ENCODE measurements at places on chromosomes 5 and 9.
A peak's percentile ranks its signal among the peaks of the same experiment; 100 is the strongest.

- no peak for DNase-seq
Measured at GRCh38 chr5:8508231-8508630, 639.3 kb downstream of the MTRR start.

GRCh38 chr9:98529841-98530240 is 178.9 kb downstream of the GABBR2 start:
- no peak for DNase-seq

DNA sequence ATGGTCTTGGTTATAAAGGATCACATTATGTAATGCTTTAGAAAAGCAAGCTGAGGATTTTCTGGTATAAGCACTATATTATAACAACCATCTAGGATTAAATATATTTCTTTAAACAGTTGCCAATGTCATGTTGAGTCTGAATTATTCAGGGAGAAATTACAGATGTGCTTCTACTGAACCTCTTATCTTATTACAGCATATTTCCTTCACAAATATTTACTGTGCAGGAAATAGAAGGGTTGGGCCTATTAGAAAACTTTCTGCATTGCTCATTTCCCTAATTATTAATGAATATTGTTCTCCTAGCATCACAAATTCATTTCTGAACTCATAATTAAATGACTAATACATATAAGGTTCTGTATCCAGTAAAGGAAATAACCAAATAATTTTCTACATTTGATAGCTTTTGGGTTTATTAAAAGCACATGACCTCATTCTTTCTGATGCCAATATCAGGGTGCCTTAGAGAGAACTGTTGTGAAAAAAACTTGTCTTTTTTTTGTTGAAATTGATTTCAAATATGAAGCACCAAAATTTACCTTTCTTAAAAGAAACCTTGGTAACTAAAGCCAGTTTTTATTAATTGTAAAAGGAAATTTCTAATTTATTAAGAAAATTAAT is 476.8 kb upstream of the PTGER4 start:
- DNase-seq = no peak

DNA sequence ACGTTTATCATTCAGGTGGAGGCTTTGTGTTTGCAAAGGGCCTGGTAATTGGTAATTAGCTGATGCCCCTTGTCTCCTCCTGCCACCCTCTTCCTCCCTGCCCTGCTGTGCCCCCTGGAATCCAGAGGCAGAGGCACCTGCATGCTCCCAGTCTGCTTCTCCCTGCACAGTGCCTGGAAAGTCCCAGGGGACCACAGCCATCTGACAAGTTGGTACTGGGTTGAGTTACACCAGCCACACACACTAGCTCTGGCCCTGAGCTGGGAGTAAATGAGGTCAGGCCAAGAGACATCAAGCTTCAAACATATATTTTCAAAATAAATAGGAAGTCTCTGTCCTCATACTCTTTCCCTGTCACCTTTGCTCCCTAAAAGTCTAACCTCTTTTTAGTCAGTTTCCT is 56.3 kb downstream of the INSYN2B start:
- DNase-seq = no peak

DNA sequence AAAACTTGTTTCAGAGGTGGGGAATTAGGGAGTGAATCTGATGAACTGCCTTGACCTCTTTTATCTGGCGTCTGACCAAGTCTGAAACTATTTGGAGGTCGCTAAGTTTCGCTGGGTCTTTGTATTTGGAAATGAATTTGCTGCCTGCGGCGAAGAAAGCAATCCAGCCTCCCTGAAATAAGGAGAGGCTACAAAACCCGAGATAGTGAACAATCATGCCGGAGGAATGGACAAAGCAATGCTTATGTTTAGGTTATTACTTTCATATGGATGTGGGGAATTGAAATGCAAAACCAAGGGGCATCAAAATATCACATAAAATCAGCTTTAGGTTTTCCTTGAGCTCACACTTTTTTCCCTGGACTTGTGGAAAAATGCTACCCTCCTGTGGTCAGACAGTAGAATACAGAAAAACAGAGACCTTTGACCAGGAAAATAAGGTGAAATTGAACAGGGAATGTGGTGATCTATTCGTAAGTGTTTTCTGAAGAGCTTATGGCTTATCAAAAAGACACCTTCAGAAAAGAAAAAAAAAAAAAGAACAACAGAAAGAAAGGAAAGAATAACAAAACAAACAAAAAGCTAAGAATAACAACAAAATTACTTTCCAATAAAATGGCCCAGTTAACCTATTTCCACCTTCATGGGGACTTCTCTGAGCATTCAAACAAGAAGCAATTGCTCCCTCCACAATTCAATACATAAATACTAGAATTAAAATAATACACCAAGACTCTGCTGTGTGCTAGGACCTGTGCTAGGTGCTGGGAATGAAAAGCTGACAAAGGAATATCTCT is 68.6 kb upstream of the DPYSL3 start:
- no peak for DNase-seq

- DNase-seq = no peak
Measured at GRCh38 chr9:111900151-111900857, 3.7 kb downstream of the UGCG start.

GRCh38 chr5:115641948-115642347 is 16.1 kb upstream of the TMED7 start:
- no peak for DNase-seq

GRCh38 chr9:93525476-93525875 is 50.9 kb upstream of the PHF2 start:
- DNase-seq = no peak

DNA sequence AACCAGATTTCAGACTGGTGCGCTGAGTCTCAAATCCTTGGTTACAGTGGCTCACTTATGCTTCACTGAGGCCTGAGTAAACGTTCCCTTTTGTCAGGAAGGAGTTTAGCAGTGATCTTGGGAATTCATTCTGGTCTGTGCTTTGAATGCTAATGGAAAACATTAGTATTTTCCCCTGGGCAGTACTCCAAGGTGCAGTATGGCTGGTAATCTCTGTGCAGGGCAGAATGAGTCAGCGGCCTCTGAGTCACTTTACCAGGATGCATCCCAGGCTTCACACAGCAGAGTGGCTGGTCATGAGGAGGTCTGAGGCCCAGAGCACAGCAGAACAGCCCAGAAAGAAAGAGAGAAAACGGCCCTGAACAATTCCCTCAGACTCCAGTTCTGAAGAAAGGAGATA is 54.0 kb downstream of the PCA3 start:
- no peak for DNase-seq

DNA sequence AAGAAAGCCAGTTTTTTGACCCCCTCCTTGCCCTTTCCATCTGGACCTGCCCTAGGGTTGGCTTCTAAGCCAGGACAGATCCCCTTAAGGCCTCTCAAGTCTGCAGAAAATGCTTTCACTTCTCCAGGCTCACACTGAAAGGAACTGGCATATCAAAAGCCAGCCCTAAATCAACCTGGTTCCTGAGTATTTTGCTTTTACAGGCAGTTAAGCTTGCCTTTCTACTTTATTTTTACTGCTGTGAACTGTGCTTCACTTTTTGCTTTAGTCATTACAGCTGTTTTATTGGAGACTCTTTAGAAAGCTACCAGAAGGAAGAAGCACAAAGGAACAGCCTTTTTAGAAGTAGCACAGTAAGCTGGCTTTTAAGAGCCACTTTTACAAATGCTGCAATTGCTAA is 5.0 kb downstream of the TARS1 start:
- DNase-seq = no peak

- no peak for DNase-seq
Measured at GRCh38 chr5:67659288-67659687, 462.7 kb upstream of the CD180 start.

- no peak for DNase-seq
Measured at GRCh38 chr5:167049771-167050567, 1241.5 kb upstream of the WWC1 start.

- no peak for DNase-seq
Measured at GRCh38 chr9:92780206-92780605, 15.6 kb upstream of the BICD2 start.

DNA sequence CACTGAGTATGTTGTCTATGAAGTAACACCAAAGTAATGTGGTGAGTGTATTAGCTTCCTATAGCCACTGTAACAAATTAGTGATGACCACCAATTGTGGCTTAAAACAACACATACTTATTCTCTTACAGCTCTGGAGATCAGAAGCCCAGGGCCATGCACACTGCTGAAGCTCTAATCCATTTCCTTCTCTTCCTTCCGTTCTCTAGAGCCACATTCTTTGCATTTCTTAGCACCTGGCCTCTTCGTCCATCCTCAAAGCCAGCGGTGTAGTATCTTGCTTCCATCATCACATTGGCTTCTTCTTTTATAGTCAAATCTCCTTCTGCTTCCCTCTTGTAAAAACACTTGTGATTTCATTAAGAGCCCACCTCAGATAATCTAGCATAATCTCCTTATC is 230.3 kb upstream of the RFX3 start:
- DNase-seq = no peak

DNA sequence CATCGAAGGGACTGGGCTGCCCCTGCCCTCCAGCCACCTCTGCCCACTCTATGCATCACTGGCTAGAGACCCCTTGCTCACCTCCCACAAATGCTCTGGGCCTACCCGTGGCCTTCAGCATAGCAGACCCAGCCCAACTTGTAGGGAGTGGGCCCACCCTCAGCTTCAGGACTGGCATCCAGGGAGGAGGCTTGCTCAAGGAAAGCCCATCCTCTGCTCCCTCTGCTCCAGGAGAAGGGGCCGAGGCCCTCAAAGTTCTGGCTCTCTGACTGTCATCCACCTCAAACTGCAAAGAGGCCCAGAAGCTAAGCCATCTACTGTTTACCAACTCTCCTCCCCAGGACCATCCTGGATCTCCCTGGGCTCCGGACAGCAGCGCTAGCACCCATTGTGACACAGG is 84.5 kb downstream of the C5orf15 start:
- DNase-seq = no peak

- no peak for DNase-seq
Measured at GRCh38 chr5:93257616-93258015, 323.4 kb downstream of the NR2F1-AS1 start.

DNA sequence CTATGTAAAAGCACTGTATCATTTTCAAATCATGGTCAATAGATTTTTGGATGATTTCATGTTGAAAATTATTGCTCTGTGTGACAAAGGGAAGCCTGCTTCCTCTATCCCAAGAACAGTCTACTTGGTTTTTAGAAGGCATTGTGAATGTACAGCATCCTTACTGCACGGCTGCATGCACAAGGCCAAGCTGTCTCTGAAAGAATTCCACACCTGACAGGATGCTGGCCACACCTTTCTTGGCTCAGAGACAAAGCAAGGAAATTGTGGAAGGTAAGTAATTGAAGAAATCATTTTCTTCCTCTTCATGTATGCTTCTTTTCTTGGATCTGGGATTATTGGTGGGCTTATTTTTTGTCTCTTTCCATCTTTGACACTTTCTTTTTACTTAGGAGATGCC is 53.7 kb upstream of the VCAN start:
- DNase-seq = no peak

- DNase-seq = no peak
Measured at GRCh38 chr5:66410122-66410521, 186.1 kb upstream of the MAST4 start.

DNA sequence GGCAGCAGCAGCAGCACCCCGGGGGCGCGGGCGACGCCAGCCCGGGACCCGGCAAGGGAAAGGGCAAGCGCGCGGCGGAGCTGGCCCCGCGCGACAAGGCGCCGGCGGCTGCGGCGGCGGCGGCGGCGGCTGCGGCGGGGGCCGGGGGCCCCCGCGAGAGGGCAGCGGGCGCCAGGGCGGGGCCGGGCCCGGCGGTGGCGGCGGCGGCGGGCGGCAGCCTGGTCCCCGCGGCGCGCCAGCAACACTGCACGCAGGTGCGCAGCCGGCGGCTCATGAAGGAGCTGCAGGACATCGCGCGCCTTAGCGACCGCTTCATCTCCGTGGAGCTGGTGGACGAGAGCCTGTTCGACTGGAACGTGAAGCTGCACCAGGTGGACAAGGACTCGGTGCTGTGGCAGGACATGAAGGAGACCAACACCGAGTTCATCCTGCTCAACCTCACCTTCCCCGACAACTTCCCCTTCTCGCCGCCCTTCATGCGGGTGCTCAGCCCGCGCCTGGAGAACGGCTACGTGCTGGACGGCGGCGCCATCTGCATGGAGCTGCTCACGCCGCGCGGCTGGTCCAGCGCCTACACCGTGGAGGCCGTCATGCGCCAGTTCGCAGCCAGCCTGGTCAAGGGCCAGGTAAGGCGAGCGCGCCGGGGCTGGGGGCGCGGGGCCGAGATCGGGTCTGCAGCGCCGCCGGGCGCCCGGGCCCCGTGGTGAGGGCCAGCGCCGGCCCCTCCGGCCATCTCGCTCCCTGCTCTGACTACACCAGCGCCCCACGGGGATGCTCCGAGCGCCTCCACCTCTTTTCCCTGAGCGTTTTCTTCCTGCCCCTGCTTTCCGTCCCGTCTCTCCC is at the start of gene UBE2QL1:
Gene UBE2QL1, plus strand, starts transcription at position 238 of the 843 bp plus-strand sequence. Its CDS starts 35 bp downstream, at position 273.
- peak; percentile 53 for DNase-seq

DNA sequence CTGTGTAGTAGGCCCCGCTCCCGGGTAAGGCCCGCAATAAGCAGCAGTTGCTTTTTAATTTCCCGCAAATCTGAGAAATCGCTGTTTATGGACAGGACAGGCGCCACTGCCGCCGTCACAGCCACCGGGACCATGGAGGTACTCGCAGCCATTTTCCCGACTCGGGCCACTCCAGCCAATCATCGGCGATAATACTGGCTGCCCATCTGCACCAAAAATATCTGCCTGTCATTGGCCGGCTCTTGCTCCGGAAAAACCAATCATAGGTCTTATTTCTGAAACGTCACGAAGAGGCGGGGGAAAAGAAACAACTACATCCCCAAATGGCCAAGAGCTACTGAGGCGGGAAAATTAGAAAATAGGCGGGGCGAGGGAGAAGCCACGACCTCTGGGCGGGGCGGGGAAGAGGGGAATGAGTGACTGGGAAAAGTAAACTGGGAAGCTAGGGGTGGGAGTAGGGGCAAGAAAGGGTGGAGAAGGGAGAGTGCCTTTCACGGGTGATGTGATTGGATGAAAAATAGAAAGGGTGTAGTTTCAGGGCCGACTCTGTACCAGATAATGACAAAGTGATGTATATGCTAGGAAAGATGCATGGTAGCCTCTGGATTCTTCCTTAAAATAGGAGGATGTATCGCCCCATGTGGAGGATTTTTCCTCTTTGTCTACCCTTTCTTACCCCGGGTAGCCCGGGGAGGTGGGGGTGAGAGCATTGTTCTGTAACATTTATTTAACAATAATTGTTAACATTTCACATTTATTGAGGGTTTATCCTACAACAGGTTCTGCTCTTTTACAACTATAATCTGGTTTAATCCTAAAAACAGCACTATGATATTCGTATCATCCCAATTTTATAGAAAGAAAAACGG is at the start of gene CDC23:
Gene CDC23, minus strand, starts transcription at position 163 of the 869 bp plus-strand sequence. Its CDS starts 11 bp downstream, at position 152.
- peak; percentile 93 for DNase-seq

DNA sequence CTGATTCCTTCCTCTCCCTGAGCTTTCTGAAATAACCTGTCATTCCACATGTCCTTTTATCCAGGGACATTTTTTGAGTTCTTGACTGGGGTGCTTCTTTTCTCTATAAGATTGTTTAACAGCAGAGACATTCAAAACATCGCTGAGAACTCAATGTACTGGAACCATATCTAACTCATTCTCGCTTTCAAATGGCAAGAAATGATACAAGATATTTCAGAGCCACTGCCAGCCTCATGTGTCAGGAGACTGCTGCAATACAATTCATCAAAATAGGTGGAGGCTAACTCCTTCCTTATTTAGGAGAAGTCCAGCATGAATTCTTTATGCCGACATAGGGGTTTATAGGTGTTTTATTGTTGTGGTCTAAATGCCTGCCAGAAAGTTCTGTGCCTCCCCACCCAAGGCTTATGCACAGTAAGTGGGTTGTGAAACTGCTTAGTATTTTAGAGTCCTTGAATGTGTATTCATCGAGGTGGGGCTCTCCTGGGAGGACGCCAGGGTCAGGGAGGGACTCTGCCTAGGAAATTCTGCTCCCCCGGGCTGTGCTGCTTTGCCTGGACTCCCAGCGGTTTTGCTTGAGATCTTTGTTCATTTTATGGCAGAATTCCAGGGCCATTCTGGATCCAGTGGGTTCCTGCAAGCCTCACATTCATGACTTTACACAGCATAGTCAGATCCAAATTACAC is 53.9 kb downstream of the ZNF474 start:
- no peak for DNase-seq
